ENCODE measurements at places on chromosomes 5 and 9. TPM values are rescaled to one million over a fixed set of nuclear protein-coding genes. Genes with fewer than 3 reads are reported as not detected.
A peak's percentile ranks its signal among the peaks of the same experiment; 100 is the strongest.

The SLC1A3 gene
- total RNA-seq, result 0.25 TPM

The C9 gene
- total RNA-seq, result 0.41 TPM

The CFAP90 gene
- total RNA-seq, result not detected

DNA sequence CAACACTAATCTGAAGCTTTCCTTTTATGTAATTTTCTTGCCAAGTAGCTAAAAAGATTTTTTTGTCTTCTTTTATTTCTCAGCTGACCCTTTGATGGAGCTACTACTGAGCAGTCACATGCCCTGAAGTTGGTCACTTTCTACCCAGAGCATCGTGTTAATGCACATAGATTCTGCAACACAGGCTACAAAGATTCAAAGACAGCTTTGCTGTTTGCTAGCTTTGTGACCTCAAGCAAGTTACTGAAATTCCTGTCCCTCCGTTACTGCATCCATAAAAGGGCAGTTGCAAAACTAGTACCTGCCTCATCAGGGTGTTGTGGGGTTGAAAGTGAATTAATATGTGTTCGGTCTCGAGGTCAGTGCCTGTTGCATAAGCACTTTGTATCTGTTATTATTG is 179.9 kb downstream of the GAS1 start:
- H3K27me3 ChIP-seq, result no peaks in the 10 kb centered on the region
- no peak for DNase-seq
- no peaks in the 10 kb centered on the region for H3K4me1 ChIP-seq
- H3K27ac ChIP-seq, result no peak overlapping the region
- H3K4me3 ChIP-seq, result no peak overlapping the region
- H3K36me3 ChIP-seq, result no peaks in the 10 kb centered on the region

- H3K4me1 ChIP-seq, result no peaks in the 10 kb centered on the region
- DNase-seq, result peak; percentile 22
- no peak overlapping the region for H3K27ac ChIP-seq
- H3K4me3 ChIP-seq, result no peak overlapping the region
These were observed 9.9 kb downstream of the LEAP2 start for GRCh38 chr5:132883261-132883834.

- no peaks in the 10 kb centered on the region for H3K4me1 ChIP-seq
- no peak overlapping the region for H3K27ac ChIP-seq
- H3K4me3 ChIP-seq, result no peak overlapping the region
- DNase-seq, result no peak
These were observed 15.4 kb downstream of the NIPSNAP3B start for GRCh38 chr9:104779334-104779733.

DNA sequence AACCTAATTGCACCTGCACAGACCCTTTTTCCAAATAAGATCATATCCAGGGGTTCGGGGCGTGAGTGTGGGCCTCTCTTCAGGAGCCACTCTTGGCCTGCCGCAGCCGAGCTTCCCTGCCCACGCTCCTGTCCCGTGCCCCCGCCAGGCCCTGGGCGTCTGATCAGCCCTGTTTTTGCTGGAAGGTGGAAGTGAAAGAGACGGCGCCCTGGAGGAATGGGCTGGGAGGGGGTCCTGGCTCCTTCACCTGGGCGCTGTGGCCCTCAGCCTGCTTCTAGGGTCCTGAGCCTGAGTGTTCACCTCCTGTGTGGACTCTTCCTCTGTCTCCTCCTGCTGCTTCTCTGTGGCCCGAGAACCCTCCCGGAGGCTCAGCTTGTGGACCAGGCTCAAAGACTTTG is 11.2 kb upstream of the COL5A1 start:
- H3K36me3 ChIP-seq, result no peaks in the 10 kb centered on the region
- no peak for DNase-seq
- H3K27me3 ChIP-seq, result no peaks in the 10 kb centered on the region
- H3K4me3 ChIP-seq, result no peak overlapping the region
- no peak overlapping the region for H3K27ac ChIP-seq

GRCh38 chr5:78109891-78110324 is 184.6 kb downstream of the AP3B1 start:
- no peaks in the 10 kb centered on the region for H3K4me1 ChIP-seq
- H3K27me3 ChIP-seq, result no peaks in the 10 kb centered on the region
- H3K27ac ChIP-seq, result no peak overlapping the region
- no peak overlapping the region for H3K4me3 ChIP-seq
- H3K36me3 ChIP-seq, result peaks cover 29% of the 10 kb centered on the region
- no peak for DNase-seq

GRCh38 chr5:112951124-112951702 is 25.4 kb upstream of the DCP2 start:
- no peak for DNase-seq
- no peak overlapping the region for H3K27ac ChIP-seq
- no peaks in the 10 kb centered on the region for H3K36me3 ChIP-seq
- no peaks in the 10 kb centered on the region for H3K27me3 ChIP-seq
- H3K4me3 ChIP-seq, result no peak overlapping the region

Data from T-cell (primary cell).